ENCODE measurements at places on chromosomes 1 and 21. TPM values are rescaled to one million over a fixed set of nuclear protein-coding genes. Genes with fewer than 3 reads are reported as not detected.

OR14K1 gene
- total RNA-seq: not detected

CELA2B gene
- total RNA-seq: not detected

ADGRL4 gene
- not detected for total RNA-seq

IL20 gene
- total RNA-seq: not detected

STUM gene
- total RNA-seq: 0.58 TPM

AZIN2 gene
- total RNA-seq: 2.2 TPM

SLC35F3 gene
- total RNA-seq: 19.3 TPM

COL11A1 gene
- not detected for total RNA-seq

TMEM50A gene
- 90.5 TPM for total RNA-seq

CLCA4 gene
- total RNA-seq: not detected

SPRR2E gene
- not detected for total RNA-seq

PTCH2 gene
- total RNA-seq: not detected

LEMD1 gene
- 4.0 TPM for total RNA-seq

SMCP gene
- total RNA-seq: not detected

ATAD3A gene
- total RNA-seq: 243 TPM

HJV gene
- total RNA-seq: not detected

OR10Z1 gene
- not detected for total RNA-seq

VAV3 gene
- 0.98 TPM for total RNA-seq

CFHR5 gene
- not detected for total RNA-seq

ATP1A4 gene
- 0.04 TPM for total RNA-seq
